ENCODE measurements at places on chromosomes 13 and 19. TPM values are rescaled to one million over a fixed set of nuclear protein-coding genes. Genes with fewer than 3 reads are reported as not detected.

ZNF780B gene
- total RNA-seq: 13.4 TPM

FRY gene
- 33.8 TPM for total RNA-seq

C19orf25 gene
- total RNA-seq: 29.6 TPM

GPC6 gene
- total RNA-seq: 6.0 TPM

LILRB1 gene
- not detected for total RNA-seq

PDE4C gene
- total RNA-seq: 0.32 TPM

DNA sequence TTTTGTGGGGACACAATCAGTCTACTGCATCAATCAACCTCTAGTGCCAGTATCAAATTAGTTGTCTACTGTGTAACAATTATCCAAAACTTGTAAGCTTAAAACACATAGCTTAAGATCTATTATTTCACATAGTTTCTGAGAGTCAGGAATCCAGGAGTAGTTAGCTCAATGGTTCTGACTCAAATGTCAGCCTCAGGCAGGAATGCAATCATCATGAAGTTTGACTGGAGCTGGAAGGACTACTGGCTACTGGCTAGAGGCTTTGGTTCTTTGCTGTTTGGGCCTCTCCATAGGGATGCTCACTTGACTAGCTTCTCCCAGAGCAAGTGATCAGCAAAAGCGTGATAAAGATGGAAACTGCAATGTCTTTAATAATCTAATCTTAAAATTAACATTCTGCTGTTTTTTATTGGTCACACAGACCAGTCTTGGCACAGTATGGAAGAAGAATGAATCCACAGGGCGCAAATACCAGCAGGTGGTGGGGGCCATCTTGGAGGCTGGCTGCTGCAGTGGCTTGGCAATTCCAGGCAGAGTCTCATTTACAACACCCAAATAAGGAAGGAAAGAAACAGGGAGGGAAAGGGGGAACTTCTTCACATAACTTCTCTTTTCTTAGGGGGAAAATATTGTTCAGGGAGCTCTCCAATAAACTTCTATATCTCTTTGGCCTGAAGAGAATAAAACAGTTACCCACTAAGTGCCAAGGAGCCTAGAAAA lies 15.7 kb downstream of the CAB39L start:
- no peak for DNase-seq

DNA sequence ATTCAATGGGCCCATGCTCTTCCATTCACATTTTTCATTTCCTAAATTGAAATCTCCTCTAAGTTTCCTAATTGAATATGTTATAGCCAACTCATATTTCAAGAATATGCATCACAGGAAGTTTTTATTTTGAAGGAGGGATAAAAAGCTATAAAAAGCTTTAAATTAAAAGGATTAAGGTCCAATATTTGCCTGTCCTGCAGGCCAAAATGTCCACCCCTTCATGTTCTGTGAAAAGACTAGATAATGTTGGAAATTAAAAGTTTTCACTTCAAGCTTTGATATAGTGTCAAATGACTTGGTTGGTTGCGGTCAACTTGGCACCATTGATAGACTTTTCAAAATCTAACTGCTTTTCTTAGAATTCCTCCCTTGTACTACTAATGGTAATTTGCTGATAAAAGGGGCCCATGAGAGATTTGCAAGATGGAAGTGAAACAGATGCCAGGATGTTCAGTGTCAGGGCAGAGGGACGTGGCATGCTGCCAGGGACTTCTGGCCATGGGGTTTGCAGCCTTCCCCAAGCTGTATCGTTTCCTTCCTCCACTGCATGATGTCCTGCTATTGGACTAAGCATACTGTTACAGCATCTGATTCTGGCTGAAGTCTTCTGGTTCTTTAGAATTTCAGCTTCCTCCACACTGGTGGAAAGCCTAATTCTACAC lies 547.3 kb upstream of the MIR17HG start:
- DNase-seq: no peak

All from fibroblast of villous mesenchyme (primary cell).